Sciatic nerve (tissue), 2 donors: ENCODE measurements at places on chromosomes 16 and 17.

DNA sequence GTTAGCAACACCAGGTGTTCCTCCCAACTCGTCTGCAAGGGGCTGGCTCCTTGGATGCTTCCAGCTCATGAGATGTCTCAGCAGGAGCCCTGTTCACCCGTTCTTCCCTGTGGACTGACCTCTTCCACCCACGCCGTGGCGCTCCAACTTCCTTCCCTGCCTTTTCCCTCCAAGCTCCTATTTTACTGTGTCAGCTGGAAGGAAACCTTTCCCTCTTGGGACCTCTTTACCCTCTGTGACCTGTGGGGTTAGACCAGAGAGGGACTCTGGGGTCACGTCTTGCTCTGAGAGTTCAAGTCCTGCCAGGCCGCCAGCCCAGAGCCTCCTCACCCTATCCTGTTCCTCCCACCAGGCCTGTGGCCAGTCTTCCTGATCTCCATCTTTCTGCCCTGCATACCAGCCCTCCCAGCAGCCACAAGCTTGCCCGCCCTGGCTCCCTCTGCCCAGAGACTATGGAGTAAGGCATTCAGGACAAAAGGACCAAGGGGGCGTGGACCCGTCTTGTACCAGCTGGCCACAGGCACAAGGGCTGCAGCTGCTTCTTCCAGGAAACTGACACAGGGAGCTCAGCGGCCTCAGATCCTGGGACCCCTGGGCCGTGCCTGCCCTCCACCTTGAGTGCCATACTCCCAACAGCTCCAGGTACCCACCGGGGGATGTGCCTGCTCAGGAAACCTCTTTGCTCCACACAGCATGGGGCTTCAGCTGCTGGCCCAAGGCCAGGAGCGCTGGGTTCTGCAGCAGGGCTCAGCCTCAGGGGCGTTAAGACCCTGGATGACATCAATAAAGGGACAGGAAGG lies 3.0 kb downstream of the PAQR4 start:
- no peak for DNase-seq

DNA sequence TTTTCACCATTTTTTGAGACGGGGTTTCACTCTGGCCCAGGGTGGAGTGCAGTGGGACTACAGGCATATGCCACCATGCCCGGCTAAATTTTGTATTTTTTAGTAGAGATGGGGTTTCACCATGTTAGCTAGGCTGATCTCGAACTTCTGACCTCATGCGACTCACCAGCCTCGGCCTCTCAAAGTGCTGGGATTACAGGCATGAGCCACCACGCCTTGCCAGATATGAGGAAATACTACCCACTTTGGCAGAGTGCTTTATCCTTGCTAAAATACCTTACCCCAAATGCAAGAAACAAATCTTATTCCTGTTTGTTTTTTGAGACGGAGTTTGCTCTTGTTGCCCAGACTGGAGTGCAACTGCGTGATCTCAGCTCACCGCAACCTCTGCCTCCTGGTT lies 62.9 kb upstream of the MGAT5B start:
- no peak for DNase-seq

- DNase-seq: no peak
Observed at GRCh38 chr17:36890398-36891168, 46.7 kb upstream of the LHX1 start.

DNA sequence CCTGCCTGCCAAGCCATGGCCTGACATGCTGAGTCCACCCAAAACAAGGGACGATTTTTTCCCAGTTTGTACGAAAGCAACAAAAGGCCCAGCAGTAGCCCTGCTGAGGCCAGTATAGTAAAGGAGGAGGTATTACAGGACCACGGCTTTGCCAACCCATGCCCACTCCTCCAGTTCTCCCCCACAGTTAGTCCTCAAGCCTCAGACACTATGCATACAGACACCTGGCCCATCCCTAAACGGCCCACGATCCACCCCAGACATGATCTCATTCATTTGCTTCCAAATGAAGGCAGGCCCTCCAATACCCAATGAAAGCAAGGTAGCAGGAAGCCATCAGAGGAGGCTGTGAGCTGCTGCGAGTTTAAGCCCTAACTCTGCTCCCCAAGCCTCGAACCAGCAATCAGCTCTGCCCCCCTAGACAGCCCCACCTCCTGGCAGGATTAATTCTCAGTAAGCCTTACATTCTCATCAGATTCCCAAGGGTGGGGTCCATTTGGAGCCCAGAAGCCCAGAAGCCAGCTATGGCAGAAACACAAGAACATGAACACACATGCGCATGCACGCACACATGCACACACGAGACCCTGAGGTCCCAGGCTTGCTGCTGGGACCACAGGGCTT lies 4.9 kb downstream of the HDAC5 start:
- DNase-seq: no peak

DNA sequence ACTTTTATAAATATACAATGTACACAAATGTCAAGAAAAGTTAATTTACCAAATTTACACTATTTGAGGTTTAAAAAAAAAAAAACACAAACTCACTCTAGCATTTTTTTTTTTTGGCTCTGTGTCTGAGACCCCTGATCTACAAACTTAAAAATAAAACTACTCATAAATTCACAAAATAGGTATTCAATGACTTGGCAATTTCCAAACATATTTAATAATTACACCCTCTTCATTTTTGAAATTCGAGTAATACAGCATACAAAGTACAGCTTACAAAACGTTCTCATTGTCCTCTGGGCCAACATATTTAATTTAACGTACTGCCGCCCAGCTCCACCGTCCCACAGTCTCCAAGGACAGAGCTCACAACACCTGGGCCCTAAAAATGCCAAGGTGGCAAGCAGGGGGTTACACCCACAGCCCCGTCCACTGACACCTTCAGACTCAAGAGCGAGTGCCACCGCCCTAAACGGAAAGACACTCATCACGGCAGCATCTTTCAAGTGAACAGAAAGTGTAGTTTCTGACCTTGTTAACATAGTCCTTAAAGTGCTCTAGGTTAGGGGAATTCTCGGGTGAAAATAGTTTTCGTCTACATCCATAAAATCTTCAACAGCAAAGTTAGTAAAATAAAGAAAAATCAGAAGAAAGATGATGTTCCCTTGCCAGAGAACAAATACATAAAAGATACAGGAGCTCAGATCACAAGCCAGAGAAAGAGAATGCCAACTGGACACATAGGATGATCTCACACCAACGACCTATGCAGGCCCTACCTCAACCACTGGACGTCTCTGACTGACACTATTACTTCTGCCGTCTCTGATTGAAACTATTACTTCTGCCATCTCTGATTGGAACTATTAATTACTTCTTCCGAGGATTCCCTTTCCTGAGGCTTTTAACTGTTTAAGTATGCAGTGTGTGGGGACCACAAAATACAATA lies 4.2 kb downstream of the ADCY9 start:
- no peak for DNase-seq

DNA sequence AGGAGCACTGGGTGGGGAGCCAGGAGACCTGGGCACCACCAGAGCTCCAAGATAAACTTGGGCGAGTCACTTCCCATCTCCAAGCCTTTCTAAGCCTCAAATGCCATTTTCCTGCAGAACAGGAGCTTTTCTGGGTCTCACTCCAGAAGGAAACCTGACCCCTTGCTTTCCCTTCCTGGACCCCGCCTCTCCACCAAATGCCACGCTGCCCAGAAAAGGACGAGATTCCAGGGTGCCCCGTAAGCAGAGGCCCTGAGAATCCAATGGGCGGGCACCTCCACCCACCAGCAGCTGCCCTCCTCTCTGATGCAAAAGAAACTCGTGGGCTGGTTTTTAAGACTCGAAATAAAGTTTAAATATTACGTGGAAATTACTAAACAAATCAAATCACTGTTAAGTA lies 31.3 kb downstream of the ZNF423 start:
- DNase-seq: no peak

DNA sequence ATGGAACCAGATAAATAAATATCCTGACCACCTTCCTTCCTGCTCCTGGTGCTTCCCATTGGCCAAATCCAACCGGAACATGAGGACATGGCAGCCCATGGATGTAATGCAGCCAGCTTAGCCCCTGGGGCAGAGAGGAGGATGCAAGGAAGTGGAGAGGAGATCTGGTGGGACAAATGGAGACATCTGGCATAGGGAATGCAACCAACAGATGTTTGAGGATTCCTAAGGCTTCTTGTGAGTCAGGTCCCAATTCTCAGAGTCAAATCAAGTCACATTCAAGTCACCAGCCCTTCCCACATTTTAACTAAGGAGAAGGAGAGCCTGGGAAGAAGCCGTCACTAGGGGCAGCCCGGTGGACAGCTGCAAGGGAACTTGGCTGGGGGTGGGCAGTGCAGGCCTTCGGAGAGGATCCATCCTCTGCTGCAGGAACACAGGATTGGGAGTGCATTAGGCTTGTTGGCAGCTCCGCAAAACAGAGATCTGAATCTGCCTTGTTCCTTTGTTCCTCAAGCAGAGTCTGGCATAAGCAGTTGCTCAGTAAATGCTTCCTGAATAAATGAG lies 62.8 kb upstream of the HS3ST2 start:
- DNase-seq: no peak

- DNase-seq: no peak
Observed at GRCh38 chr16:65537336-65537735, 415.5 kb upstream of the CDH11 start.

- DNase-seq: peak; percentile 63
Observed at GRCh38 chr17:49361129-49361901, 735 bp downstream of the ZNF652 start.

- no peak for DNase-seq
Observed at GRCh38 chr17:3974980-3975379, 10.7 kb upstream of the ATP2A3 start.

DNA sequence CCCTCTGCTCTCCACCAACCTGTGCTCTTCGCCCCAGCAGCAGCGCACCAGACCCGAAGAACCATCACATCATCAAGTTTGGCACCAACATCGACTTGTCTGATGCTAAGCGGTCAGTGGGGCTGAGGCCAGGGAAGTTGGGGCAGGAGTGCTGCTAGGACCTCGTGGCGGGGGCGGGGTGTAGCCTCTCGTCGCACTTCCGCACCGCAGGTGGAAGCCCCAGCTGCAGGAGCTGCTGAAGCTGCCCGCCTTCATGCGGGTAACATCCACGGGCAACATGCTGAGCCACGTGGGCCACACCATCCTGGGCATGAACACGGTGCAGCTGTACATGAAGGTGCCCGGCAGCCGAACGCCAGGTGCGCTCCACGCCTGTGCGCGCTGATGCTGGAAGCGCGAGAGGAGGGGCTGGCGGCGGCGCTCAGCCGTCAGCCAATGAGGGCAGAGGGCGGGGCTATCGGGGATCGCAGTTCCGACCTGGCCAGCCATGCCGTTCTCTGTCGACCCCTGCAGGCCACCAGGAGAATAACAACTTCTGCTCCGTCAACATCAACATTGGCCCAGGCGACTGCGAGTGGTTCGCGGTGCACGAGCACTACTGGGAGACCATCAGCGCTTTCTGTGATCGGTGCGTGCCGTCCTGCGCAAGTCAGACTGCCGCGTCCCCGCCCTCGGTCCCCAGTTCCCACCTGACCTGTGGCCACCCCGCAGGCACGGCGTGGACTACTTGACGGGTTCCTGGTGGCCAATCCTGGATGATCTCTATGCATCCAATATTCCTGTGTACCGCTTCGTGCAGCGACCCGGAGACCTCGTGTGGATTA lies 3.2 kb upstream of the TMEM88 start:
- peak; percentile 94 for DNase-seq

GRCh38 chr17:77622647-77623046 lies 335.9 kb upstream of the TNRC6C start:
- no peak for DNase-seq

DNA sequence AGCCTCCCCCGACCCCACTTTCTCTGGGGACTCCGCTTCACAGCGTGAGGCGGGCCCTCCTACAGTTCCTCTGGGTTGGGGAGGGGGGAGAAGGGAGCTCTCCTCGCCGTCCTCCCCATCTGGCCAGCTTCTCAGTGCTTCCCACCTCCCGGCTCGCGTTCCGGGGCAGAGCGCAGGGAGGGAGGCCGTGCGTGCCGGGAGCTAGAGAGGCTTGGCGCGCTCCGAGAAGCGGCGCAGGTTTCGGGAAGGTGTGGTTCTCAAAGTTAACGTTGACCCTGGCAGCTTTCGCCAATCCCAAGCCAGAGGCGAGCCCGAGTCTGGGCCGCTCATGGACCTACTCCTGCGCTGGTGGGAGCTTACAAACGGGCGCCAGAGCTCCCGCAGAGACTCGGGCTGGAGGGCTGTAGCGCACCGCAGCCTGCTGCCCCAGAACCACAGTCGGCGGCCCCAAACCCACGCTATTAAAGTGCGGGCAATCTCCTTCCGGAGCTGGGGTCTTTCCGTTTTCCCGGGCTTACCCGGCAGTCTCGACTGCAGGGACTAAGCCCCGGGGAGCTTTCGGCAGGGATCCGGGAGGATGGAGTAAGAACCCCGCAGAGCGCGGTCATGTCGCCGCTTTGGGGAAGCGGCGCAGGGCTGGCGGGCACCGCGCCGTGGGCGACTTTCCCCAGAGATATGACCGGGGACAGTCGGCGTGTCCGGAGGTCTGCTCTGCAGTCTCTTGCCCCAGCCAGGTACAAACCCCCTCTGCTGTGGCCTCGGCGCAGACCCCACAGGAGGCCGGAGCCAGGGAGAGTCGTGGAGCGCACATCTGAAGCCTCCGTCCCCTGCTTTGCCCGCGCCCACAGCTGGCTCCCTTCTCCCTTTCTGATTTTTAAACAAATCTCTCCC lies 787 bp downstream of the CDH11 start:
- DNase-seq: peak; percentile 64

DNA sequence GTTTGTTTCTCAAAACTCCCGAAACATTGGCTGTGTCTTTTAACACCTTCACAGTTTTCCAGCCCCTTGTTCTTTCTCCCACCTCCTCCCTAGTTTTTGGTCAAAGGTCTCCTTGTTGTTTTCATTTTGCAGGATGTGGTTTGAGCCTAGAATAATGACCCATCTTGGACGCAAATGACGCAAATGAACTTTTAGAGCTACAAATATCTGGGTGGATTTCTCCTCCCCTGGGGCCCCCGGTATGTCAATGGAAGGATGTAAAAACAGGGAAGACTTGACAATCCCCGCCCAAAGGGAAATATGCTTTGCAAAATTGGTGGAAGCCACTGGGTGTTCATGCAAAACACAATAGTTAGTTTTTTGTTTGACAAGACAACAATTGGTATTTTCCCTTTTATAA lies 236.0 kb upstream of the IRX3 start:
- DNase-seq: no peak

- DNase-seq: no peak
Observed at GRCh38 chr16:1279945-1280589, 24.2 kb downstream of the TPSD1 start.

DNA sequence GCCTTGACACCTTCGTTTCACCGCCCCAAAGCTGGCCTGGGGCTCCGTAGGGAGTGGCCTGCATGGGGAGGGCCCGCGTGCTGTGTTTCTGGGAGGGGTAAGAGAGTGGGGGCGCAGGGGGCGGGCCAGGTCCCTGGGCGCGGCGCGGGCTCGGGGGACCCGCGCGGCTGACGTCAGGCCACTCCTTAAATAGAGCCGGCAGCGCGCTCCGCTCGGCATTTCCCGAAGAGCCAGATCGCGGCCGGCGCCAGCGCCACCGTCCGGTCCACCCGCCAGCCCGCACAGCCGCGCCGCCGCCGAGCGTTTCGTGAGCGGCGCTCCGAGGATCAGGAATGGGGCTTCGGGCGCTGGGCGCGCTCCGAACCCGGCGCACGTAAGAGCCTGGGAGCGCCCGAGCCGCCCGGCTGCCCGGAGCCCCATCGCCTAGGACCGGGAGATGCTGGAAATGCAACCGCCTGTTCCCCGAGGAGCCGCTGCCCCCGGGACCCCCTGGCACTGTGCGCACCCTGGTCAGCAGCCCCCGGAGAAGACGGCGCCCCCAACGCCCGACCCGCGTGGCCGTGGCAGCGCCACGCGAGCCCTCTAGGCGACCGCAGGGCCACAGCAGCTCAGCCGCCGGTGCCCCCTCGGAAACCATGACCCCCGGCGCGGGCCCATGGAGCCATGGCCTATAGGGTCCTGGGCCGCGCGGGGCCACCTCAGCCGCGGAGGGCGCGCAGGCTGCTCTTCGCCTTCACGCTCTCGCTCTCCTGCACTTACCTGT lies at the start of gene HS3ST2:
TSS of gene HS3ST2 (plus strand) at position 215 of the 763 bp plus-strand sequence. CDS start at position 664, 449 bp downstream.
- DNase-seq: no peak
